ENCODE measurements at places on chromosomes 12 and 14.

- peak; percentile 19 for DNase-seq
Measured at GRCh38 chr12:123024819-123025391, 44.4 kb downstream of the ARL6IP4 start.

GRCh38 chr12:64714551-64714968, 44.6 kb downstream of the GNS start:
- no peak for DNase-seq

DNA sequence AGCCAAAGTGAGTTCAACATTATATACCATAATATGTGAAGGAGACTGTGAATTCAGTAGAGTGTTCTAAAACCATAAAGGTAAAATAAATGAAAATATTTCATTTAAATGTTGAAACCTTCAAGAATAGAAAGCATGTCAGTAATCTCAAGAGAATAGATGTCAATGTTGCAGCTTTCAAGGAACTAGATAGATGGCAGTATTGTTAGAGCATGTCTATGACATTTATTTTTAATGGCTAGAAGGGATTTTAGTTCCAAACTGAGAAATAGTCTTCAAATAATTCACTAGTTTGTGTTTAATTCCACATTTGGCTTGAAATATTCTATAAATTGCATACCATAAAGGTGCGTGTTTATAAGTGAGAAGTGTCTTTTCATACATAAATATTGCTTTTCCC, 326.5 kb downstream of the FLRT2 start:
- no peak for DNase-seq

GRCh38 chr12:14153803-14154202, 172.4 kb upstream of the GRIN2B start:
- no peak for DNase-seq

GRCh38 chr12:27112871-27113270, 30.5 kb upstream of the C12orf71 start:
- DNase-seq, result no peak

GRCh38 chr12:132071830-132072384, 72.2 kb downstream of the DDX51 start:
- no peak for DNase-seq

- no peak for DNase-seq
Measured at GRCh38 chr12:12715459-12716150, 1.6 kb upstream of the CDKN1B start.

DNA sequence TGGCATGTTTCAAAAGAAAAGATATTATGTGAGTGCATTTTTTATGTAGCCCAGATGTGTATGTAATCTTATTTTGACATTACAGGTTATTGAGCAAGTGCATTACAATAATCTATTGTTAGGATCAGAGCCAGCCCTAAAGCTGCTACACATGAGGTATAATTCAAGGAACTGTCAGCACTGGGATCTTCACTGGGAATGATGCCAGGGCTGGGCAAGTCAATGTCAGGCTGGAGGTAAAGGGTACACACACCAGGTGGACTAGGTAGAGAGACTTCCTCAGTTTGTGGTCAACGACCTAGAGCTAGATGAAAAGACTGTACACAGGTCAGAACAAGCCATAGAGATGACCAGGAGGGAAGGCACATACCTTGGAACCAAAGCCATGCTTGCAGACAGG, 15.4 kb downstream of the TRIM9 start:
- no peak for DNase-seq

- DNase-seq, result no peak
Measured at GRCh38 chr12:123762715-123763052, 583 bp downstream of the DNAH10 start.

DNA sequence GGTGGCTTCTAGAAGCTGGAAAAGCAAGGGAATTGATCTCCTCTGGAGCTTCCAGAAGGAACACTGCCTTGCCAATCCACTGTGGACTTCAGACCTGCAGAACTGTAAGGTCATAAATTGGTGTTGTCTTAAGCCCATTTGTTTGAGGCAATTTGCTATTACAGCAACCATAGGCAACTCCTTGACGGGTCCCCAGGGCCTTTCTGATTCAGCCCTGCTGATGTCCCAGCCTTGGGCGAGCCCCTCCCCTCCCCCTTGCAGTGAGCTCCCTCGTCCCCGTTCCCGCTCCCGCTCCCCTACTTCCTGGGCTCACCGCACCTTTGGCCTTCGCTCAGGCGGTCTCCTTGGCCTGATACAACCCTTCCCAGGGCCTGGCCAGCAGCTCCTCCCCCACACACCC, 18.9 kb upstream of the DIO3 start:
- DNase-seq, result no peak

GRCh38 chr14:60943637-60944032, 37.2 kb downstream of the TRMT5 start:
- peak; percentile 9 for DNase-seq

DNA sequence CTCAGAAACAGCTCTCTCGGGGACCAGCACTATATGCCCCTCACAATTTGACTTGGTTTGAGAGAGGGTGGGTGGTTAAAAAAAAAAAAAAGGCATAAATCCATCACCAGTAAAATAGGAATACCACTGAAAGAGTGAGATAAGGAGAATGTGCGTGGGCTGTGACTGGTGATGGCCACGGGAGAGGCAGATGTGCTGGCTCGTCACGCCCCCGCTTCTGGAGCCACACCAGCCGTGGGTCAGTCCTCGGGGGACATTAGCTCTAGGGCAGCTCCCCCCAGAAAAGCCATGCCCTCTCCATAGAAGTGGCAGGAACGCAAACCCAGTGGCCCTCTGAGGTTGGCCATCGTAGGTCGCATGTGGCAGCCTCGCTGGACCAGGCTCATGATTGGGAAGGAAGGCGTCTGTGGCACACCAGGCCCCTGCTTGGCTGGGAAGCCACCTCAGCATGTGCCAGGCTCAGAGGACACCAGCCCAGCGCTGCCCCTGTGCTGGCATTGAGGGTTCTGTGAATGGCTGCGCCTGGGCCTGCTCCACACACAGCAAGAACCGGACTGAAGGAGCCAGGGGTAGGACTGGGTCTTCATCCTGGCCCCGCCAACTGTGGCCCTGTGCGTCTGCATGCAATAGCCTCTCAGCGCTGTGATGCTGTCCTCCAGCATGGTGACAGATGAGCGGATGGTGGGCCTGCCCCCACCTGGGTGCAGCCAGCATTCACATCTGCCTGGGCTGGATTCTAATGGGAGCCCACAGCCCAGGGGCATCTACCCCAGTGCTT, 110.5 kb downstream of the PIWIL1 start:
- no peak for DNase-seq

DNA sequence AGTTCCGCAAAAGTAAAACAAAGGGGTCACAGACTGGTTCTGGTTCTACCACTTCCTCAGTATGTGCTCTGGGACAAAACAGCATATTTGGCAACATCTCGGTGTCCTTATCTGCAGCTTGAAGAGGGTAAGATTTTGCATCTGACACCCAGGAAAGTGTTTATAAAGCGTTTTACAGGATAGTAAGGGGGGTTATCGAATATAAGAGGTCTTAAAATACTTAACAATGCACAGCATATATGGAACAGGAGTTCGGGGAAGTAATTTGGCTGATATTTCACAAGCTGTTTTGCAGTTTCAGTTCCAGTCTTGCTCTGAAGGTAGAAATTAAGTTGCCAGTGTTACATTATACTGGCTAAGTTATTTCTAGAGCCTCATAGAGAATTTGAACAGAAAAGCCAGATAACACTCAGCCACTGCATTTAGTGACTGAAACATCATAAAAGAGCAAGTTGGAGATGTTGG, 904 bp upstream of the MAP4K5 start:
- DNase-seq, result no peak

DNA sequence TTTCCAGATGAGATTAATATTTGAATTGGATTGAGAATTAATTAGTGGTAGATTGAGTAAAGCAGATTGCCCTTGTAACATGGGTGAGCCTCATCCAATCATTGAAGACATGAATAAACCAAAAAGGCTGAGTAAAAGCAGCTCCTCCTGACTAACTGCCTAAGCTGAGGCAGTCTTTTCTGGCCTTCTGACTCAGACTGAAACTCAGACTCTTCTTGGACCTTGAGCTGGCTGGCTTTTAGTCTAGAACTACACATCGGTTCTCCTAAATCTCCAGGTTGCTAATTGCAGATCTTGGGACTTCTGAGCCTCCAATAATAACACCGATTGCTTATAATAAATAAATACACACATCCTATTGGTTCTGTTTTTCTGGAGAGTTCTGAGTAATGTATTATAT, 24.0 kb downstream of the FKBP11 start:
- no peak for DNase-seq

GRCh38 chr12:131599190-131600159, 111.4 kb upstream of the SFSWAP start:
- no peak for DNase-seq

DNA sequence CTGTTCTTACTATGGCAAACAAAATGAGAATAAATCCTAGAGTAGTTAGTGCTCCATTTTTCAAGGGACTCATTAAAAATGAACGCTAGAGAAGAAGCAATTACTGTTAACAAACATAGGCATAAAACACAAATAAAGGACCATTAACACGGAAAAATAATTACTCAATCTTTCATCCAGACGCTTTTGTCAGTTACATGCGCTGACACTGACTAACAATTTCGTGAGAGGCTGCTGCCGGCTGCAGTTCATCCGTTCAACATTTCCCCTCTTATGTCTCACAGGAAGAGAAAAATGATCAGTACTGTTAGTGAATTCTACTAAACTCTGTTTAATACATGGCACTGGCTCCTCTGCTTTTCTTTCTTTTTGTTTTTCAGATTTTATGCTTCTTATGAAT, 472.7 kb upstream of the FLRT2 start:
- DNase-seq, result peak; percentile 37

DNA sequence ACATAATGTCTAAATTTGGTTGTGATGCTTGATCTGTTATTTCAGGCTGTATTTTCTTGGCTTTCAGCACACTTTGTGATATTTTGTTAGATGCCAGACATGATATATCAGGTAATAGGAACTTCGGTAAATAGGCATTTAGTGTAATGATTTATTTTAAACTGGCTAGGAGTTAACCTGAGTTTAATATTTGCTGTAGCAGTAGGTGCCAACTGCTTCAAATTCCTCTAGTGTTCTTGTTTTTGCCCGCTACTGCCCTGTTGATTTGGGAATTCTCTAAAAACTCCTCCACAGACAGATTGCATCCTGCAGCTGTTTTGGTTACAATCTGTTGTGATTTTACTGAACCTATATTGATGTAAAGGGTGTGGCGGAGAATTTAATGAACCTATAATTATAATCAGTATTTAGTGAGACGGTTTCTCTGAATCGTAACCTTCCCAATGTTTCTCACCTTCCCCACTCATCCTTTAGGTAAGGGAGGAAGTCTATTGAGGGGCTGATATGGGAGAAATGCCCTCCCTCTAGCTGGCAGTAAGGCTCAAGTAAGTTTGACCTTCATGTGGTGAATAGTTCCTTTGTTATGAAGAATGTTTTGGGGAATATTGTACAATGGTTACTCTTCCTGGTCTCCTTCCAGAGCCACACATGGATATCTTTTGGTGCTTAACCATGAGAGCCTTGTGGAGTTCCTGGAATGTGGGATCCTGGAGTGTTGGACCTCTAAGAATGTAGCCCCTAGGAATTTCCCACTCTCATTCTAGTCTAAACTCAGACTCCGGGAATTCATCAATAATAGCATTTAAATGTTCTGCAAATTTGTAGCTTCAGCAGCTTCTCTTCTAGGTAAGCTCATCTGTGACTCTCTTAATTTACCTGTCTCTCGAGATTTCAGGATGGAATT, 634.1 kb downstream of the FSCB start:
- DNase-seq, result no peak

DNA sequence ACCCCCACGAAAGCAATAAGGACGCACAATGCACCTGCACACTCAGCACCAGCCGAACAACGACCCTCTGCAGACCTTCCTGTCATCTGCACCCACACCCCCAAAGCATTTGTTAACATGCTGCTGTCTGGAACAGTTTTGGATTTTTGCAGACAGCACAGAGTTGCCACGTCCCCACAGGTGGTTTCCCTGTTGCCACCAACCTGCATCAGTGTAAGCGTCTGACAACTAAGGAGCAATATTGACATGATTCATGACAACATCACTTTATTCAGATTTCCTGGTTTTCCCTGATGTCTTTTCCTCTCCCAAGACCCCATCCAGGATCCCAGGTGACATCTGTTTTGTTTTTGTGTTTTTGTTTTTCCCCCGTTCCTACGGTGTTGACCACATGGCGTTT, 150.7 kb upstream of the C14orf180 start:
- no peak for DNase-seq

- DNase-seq, result peak; percentile 9
Measured at GRCh38 chr12:39237004-39237403, 205.9 kb downstream of the KIF21A start.

DNA sequence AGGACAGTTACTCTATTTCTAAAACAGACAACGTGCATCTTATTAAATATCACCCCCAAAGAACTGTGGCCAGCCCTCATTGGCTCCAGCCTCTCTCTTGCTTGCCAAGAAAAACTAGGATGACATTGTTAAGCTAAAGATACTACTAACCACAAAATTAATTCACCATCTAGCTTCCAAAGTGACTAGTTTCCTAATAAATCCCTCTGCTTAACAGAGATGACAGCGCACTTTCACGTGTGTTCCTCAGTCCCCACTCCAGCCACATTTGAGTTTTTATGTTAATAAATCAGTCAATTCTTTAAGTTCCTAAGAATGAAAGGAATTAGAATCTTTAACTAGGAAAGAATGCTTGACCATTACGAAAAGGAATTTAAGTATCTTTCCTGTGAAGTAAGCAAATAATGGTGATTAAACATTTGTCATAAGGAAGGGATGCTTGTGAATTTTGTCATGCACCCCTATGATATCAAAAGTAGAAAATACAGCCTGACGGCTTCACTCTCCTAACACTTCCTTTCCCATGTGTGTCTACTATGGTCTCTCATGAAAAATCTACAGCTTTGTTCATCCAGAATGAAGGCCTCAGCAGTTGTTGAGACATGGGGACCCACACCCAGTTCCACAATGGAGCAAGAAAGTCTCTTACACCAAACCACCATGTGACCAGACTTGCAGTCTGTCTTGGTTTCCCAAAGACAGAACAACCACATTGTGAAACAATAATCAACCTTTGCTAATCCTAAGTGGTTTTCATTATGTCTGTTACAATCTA, 8.1 kb downstream of the CORO1C start:
- DNase-seq, result peak; percentile 99

DNA sequence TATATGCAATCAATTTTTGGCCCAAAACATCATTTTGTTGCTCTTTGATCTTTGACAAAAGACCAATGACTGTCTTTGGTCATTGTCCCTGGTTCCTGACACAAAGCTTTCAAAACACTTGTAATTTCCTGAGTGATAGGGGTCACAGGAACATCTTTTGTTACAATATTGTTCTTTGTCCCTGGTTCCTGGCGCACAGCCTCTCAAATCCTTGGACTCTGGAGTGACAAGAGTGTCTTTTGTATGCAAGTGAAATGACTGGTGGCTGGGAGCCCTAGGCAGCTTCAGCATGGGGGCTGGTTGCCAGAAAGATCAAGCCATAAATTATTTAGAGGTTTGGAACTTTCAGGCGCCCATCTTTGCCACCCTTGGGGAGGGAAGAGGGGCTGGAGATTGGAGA, 53.9 kb downstream of the DNAH10 start:
- no peak for DNase-seq
